ENCODE measurements at places on chromosomes 12 and 14.

GRCh38 chr12:80864046-80864735 lies 73.5 kb downstream of the LIN7A start:
- no peak for DNase-seq

DNA sequence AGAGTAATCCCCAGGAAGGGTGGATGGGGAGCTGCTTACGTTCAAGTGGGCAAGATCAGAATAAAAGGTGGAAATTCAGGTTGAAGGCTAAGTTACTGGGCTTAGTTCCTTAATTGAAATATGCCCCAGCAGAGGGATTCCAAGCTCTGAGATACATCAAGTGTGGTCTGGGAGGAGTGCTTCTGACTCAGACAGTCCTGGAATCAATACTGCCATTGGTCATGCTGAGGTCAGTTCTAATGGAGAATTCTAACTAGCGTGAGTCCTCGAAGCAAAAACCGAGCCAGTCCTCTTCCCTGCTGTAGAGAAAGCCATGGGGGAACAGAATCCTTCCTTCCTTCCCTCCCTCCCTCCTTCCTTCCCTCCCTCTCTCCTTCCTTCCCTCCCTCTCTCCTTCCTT lies 39.9 kb downstream of the NOS1 start:
- no peak for DNase-seq

DNA sequence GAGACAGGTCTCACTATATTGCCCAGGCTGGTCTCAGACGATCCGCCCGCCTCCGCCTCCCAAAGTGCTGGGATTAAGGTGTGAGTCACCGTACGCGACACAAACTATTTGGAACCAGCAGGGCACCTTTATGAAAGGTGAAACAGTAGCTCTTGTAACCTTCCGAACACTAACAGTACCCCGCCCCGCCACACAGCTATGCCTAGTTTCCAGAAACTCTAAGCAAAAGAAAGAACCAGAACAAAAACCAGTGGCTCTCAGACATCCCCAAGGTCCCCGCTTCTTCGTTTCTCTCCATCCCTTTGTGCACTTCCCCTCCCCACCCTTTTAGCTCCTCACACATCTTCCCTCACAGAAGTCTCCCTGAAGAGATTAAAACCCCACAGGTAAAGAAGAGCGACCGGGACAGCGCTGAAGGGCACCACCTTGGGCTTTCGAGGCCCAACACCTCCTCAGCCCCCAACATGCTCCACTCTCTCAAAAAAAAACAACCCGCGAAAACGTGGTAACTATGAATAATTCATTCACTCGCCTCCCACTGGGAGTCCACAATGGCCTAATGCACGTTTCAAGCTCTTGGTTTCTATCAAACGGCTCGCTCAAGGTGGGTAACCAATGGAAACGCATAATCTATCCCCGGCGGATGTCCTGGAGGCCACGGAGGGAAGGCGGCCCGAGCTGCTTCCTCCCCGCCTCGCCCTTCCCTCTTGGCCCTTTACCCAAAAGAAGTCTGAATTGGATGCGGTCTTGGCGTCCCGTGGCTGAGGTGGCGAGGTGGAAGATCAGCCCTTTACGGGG lies 877 bp downstream of the BAG5 start:
- DNase-seq = peak; percentile 74

DNA sequence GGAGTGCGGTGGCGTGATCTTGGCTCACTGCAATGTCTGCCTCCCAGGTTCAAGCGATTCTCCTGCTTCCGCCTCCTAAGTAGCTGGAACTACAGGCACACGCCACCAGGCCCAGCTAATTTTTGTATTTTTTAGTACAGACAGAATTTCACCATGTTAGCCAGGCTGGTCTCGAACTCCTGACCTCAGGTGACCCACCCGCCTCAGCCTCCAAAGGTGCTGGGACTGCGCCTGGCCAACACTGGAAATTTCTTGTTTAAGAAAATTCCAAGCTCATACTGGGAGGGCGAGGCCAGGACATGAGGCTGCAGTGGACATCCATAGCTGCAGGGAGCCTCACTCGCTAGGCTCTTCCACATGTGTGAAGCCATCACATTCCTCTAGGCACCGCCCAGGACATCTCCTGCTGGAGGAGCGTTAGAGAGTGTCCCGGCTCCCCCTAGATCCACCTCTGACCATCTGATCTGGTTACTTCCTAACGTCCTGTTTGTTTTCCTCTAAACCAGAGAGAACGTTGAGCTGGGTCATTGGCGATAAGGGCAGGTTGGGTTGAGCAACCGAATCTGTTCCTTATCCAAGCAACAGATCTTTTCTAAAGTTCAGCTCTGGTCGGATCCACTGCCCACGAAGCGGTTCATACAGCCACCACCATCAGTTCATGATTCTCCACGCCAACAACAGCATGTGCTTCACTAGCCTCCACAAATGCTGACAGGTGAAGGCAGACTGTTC lies 108.2 kb upstream of the MED13L start:
- no peak for DNase-seq

DNA sequence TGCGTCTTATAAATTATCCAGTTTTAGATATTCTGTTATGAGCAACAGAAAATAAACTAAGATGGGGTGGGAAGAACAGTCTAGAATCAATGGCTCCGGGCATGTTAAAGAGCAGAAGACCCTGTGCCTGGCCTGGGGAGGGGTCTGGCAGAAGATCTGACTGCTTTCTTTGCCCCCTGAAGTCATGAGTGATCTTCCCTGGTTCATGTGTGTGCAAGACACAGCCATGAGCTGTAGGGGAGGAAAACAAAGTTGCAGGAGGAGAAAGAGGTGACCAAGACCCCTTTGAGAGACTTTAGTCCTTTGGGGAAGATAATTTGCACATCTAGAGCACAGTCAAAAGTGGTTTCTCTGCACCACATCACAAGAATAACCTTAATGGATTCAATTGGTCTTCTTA lies 4.8 kb downstream of the LACRT start:
- no peak for DNase-seq

DNA sequence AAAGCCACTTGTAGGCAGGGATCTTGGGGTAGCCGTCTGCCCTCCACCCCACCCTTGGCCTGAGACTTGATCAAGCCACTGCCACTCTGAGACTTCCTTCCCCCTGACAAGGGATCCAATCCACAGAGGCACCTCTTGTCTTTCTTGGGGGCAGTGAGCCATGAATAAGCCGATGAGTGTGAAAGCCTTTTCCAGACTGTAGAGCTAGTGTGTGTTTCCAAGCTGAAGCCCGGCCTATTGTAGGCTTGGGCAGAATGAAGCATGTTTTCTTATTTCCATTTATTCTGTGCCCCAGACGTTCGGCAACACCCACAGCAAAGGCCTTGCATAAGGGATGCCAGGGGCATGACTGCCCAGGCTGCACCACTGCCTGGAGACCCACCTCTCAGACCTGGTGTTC lies 991.6 kb downstream of the BCL11B start:
- DNase-seq = no peak

DNA sequence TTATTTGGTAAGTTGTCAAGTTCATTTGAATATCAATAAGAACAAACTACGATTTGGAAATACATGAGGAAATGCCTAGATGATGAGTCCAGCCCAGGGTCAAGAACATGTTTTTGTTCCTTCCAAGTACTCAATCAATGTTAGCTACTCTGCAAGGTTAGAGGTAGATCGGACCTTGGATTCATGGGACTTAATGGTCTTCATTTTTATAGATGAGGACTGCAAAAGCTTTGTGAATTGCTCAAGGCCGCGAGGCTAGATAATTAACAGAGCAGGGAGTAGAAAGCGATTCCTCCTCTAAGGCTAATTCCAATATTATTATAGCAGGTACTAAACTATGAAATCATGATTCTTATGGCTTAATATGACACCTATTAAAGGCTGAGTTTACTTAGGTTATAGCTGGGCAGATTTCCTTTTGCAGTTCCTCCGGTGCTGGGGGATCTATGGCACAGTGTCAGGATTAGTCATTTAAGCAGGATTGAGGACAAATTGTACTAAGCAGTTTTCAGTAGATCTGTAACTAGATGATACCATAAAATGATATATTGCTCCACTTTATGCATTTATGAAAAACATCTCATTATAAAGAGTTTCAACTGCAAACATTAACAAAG lies 19.8 kb downstream of the NR1H4 start:
- DNase-seq = no peak

DNA sequence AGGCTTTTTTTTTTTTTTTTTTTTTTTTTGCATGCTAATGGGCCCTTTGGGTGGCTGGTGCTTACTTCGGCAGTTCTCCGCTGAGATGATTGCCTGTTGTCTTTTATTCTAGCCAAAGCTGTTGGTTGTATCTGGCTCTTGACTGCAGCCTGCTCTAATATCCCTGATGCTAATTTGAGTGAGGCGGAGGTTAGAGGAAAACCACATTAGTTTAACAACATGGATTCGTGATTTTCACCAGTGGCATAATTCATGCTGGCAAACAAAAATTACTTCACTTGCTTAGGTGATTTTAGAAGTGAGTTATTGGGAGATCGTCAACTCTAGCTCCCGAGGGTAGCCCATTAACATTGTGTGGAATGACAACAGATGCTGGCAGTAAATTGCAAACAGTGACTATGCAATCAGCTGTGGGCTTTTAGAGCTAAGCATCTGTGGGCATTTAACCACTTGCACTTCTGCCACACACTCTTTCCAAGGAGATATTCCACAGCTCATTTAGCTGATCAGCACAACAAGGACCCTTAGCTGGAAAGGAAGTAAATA lies 97.6 kb upstream of the ZDHHC17 start:
- DNase-seq = no peak

DNA sequence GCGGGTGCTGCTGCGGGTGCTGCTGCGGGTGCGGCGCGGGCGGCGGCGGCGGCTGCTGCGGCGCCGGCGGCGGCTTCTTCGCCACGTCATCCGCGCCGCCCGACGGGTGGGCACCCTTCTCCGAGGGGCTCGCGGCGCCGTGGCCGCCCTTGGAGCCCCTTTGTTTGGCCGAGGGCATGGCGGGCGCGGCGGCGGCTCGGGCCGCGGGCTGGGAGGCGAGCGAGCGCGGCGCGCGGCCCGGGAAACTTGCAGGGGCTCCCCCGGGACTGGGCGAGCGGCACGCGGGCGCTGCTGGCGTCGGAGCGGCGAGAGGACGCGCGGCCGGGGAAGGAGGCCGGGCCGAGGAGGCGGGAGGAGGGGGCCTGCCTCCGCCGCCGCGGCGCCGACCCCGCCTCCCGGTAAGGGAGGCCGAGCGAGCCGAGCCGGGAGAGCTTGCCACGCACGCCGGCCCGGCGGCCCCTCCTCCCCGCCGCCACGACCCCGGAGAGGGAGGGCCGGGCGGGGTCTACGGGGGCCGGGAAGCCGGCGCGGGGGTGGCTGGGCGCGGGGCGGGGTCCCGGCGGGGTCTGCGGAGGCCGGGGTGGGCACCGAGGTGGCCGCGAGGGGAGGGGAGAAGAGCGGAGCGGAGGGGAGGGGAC lies at the start of gene CKAP4:
TSS of gene CKAP4 (minus strand) at position 347 of the 638 bp plus-strand sequence. CDS start at position 178, 169 bp downstream.
- peak; percentile 49 for DNase-seq

DNA sequence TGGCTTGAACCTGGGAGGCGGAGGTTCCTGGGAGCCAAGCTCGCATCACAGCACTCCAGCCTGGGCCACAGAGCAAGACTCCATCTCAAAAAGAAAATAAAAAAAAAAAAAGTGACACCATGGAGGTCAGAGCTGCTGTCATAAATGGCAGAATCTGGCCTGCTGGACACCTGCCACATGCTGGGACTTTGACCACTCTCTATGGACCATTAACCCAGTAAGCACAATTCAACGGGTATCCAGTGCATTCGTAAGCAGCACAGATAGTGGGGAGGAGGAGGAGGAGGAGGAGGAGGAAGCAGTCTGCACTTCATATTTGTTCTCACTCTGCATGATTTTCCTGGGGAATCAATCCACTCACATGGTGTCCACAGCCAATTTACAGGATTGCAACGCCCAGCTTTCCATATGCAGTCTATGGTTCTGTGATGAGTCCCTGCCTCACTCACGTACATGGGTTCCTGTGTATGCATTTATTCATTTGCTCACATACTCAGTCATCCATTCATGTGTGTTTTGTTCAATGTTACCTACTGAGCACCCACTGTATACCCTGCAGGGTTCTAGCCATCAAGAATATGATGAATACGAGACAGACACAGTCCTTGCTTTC lies 326.8 kb downstream of the GLT1D1 start:
- no peak for DNase-seq

- no peak for DNase-seq
These were observed 106.6 kb upstream of the NCOR2 start for GRCh38 chr12:124673801-124674617.

DNA sequence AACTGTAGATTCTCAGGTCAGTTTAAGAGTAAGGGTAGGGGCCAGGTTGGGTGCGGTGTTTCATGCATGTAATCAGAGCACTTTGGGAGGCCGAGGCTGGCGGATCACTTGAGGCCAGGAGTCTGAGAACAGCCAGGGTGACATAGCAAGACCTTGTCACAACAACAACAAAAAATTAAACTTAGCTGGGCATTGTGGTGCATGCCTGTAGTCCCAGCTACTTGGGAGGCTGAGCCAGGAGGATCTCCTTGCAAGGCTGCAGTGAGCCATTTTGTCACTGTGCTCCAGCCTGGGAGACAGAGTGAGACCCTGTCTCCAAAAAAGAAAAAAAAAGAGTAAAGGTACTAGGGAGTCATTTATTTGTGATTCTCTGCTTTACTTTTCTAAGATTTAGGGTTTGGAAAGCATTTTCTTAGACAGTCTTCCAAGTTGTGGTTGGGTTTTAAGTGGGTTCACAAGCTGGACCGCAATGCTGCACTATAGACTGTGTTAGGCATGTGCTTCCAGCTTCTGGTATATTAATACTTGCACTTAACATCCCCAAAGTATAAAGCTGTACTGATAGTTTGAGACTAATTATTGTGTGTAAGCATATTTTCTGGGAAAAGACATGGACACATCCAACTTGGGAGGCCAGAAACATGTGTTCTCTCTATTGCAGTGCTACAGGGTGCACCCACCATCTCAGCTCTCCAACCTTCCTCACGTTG lies 49.1 kb upstream of the HECTD1 start:
- DNase-seq = no peak

GRCh38 chr12:95790033-95790916 lies at the start of gene NTN4:
TSS of gene NTN4 (minus strand) at chr12:95790764. CDS start at chr12:95790309, 455 bp downstream.
- DNase-seq = no peak

GRCh38 chr12:84910549-84911241 lies 1.9 kb downstream of the SLC6A15 start:
- no peak for DNase-seq

DNA sequence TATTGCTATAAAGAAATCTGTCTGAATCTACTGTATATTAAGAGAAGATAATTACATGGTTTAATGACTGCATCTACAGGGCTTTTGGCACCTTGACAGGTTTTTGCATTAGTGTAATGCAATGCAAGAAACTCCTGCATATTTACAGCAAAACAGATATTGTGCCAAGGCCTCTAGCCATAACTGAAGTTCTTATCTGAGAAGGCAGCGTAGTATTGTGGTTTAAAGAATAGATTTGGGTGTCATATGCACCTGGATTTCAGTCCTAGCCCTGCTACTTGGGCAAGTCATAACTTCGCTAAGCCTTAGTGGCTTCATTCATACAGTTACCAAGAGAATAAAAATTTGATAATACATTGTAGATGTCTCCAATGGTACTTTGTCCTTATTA lies 350.1 kb downstream of the CCDC91 start:
- DNase-seq = no peak

GRCh38 chr12:67760586-67761275 lies 112.2 kb downstream of the DYRK2 start:
- DNase-seq = no peak

DNA sequence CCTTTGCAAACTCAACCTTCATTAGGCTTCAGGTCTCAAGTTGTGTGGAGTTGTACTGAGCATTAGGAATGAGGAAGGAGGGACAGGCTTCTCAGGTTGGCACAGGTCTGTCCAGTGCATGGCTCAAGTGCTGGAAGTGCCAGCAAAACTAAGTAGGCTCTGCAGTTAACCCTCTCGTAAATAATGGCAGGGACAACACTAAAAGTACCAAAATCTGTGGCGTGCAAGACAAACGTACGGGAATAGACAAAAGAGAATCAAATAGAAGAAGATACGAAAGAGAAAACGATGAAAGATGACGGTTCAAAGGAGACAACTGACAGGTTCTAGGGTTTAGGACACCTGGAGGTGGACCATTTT lies 612 bp downstream of the TRAPPC6B start:
- no peak for DNase-seq

Measured in CD4-positive, CD25-positive, alpha-beta regulatory T cell (primary cell).